ENCODE measurements at places on chromosomes 5 and 9. TPM values are rescaled to one million over a fixed set of nuclear protein-coding genes. Genes with fewer than 3 reads are reported as not detected.

Gene PCDHA11
- polyA plus RNA-seq, result not detected

Gene MARCOL
- not detected for polyA plus RNA-seq

DNA sequence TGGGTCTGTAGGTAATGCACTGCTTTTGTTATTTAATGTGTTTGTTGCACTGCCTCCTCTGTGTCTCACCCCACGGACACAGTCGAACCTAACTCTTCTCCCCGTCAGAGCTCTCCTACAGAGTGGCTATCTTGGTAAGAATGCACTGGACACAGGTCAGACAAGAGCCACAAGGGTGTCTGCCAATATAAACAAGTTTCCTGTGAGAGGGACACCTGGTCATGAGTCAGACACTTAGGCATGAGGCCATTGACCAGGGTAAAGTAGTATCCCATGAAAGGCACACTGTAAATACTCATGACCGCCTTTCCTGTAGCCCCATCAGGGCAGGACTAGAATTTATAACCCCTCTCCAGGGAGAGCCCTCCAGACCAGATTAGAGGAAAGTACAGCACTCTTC is 115.5 kb downstream of the SLC12A2 start:
- DNase-seq, result no peak

DNA sequence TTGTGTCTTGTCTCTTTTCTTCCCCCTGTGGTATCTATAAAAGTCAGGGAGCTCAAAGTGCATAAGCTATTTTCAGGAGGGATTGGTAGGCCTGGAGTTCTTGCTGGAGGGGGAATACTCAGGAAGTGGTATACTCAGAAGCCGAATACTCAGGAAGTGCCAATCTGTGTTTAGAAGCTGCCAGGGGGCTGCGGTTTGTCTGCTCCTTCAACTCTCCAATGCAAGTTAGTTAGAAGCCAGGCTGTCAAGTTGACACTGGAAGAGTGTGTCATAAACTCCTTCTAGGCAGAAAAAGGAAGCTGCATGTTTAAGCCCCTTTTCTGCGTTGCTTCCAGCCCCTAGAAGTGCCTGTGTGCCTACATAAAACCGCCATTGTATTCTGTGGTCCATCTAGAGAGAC is 366.5 kb downstream of the TAF11L14 start:
- DNase-seq, result no peak

- DNase-seq, result no peak
These were observed 545 bp downstream of the HMGCS1 start for GRCh38 chr5:43312699-43313034.

DNA sequence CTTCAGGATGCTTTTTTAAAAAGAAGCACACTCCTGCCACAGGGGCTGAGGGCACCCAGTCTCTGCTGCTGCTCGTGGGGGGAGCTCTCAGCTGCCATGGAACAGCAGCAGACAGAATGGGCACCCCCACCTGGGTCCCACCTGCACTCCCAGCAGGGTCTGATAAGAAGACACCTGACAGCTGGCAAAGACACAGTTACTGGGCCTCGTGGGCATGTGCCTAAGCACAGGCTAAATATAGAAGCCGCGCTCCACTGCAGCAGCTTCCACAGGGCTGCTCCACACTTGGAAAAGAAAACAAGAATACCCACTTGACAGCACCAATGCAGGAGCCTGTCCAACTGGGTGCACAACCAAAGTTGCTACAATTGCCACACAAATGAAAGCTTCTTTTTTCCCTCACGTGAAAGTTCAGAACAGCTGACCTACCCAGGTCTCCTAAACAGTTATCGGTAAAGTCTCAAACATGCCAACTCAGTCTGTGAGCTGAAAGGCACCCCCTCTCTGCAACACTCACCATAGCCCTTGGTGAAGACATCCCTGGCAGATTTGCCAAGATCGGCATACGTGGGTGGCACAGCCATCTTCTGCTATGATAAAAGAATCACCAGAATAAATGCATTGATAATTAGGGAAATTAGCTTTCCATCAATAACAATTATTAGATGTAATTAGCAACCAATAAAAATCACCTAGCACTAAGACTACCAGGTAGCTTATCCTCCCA is 12.2 kb downstream of the VDAC1 start:
- DNase-seq, result no peak

DNA sequence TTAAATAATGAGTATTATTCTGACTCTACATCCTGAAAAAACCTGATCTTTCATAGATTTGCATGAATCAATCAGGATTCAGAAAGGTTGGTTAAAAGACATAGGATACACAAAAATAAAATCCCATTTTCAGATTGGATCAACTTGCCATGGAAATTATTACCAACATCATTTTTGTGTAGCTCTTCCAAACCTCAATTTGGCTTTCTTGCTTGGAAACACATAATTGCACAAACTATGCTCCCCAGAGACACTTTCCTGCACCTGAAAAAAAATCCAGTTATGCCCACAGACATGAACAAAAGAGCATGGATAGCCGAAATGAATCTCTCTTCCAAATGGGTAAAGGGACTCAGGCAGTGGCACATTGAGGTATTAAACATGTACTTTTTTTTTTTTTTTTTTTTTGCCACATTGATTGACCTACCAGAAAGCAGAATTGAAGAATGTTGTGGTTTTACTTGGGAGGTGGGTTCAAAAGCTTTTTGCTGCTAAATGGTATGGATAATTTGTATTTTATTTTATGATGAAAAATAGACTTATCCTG is 135.4 kb upstream of the FBN2 start:
- no peak for DNase-seq

DNA sequence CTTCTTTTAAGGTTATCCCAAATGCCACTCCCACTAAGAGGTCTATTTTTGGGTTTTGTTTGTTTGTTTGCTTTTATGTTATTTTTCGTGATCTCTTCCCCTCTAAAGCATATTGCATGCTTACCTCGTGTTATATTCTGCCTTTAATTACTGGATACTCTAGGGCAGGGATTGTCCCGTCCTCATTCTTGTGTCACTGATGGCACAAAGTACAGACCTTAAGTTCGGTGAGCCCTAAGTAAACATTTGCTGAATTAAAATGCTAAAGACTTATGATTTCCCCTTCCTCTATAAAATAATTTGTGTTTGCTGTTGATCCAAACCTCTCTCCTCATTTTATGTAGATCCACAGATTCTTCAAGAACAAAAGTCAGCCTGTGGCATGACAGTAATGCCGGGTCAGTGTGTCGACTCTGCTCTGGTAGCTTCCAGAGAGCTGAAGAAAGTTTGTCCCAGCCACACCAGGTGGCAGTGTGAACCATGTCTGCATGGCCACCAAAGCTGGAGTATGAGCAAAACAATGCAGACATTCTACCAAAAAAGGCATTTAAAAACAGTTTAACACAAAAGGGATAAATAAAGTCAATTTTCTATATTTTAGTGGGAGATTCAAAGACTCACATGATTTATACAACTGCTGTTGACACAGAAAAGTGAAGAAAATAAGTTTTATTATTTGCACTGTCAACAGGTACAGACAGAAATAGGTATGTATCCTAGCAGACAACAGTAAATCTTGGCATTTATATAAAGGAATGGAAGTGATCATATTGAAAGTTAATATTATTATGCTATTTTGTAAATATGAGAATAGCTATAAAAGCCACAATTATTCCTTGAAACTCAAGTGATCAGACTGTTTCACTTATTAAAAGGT is 17.9 kb upstream of the POC5 start:
- no peak for DNase-seq

DNA sequence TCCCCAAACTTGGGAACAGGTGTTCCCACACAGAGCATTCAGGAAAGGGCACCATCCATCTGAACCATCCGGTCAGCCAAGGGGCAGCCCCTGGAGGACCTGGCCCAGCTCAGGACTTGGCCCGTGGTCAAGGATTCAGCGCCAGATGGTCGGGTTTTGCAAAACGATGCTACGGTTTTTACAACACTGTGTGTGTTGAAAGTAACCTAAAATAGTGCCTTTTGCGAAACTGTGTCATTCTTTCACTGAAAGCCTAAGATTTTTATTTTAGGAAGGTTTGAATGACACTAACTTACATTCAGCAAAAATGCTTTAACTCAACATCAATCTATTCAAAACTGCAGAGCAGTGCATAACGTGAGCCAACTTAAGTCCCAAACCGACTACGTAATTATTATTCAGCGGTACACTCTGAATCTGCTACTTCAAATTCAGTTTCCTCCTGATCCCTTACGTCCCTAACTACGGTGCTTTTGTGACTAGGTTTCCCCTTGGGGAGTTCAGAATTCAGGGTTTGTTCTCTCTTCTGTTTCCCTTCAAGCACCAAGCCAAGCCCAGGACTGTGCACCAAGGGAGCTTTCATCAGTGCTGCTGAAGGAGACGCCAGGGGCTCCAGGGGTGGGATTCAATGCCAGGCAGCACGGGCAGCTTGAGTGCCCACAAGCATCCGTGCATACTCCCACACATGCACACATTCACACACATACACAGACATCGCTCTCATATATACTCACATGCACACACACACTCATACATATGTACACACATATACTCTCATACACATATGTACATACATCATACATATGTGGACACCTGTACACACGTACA is 25.8 kb downstream of the LPCAT1 start:
- DNase-seq, result no peak

- DNase-seq, result no peak
These were observed 22.6 kb upstream of the SLC12A7 start for GRCh38 chr5:1134478-1134877.

DNA sequence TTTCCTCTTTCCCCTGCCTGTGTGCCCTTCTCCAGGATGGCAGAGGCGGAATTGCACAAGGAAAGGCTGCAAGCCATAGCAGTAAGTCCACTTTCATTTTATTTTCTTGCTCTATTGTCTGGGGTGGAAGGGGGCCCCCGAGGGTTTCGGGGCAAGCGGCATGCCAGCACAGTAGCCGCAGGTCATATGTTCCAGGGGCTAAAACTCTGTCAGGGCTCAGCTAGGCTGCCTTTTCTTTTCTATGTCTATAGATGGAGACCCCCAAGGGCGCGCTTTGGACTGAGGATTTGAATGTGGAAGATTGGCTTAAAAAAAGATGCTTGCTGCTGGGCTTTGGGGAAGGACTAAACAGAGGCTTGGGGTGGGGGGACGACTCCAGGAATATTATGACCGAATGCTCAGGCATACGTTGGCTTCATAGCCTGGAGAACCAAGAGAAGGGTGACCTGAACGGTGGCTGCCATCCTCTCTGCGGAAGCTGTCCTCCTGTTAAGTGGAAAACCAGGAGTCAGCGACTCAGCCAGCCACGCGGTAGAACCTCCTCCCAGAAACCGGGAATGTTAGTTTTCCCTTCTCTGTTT is 545 bp downstream of the PALM2AKAP2 start:
- no peak for DNase-seq

- DNase-seq, result no peak
These were observed 421.5 kb upstream of the DAP start for GRCh38 chr5:11182441-11183080.

GRCh38 chr9:116061546-116062205 is 91.9 kb upstream of the PAPPA start:
- no peak for DNase-seq

Measured in BJ (cell line).